ENCODE measurements at places on chromosomes 5 and 9.

GRCh38 chr9:71796100-71796767 is 27.9 kb upstream of the CEMIP2 start:
- peak; percentile 41 for DNase-seq

- DNase-seq = no peak
Measured at GRCh38 chr5:54021431-54022164, 288.8 kb downstream of the ARL15 start.

- no peak for DNase-seq
Measured at GRCh38 chr5:178454303-178454702, 135.9 kb downstream of the COL23A1 start.

DNA sequence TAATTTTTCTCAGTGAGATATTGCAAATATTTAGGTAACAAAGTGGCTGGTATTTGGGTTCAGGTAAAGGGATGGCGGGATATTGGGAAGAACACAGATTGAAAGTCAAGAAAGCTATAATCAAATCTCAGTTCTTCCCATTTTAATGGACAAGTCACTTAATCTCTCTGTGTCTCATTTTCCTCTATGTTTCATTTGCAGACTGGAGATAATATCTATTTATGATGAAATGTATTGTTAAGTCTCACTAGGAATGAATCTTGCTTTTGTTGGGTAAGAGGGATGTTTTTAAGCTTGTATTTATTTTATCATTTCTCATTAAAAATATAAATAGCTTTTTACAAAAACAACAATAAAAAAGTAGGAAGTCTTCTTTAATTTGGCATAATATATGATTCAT is 175.4 kb downstream of the ISL1 start:
- no peak for DNase-seq

GRCh38 chr9:79616013-79616412 is 44.2 kb downstream of the TLE4 start:
- DNase-seq = no peak

- peak; percentile 97 for DNase-seq
Measured at GRCh38 chr5:90558344-90559192, at the start of gene ADGRV1. Gene ADGRV1, plus strand, starts transcription at chr5:90558797. Its CDS starts 99 bp downstream, at chr5:90558896.

DNA sequence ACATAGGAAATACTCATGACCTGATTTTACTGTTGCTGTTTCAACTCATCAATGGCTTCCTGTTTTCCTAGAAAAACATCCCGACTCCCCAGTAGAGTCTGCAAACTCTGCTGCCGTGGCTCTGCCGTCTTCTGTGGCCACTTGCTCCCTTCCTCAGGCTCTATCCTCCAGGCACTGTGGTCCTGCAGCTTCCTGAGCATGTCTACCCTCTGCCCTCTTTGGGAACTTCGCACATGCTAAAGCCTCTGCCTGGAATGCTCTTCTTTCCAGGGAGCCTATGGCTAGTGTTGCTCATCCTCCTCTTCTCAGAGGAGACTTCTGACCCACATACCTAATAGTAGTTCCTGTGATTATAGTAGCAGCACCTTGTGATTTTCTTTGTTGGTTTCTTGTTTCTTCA is 256.9 kb downstream of the MAN2A1 start:
- DNase-seq = no peak

- no peak for DNase-seq
Measured at GRCh38 chr5:45750574-45750973, 54.4 kb upstream of the HCN1 start.

GRCh38 chr5:77449277-77449676 is 42.8 kb downstream of the WDR41 start:
- DNase-seq = no peak

- DNase-seq = no peak
Measured at GRCh38 chr5:35813521-35813920, 43.2 kb upstream of the IL7R start.

GRCh38 chr5:77636641-77637169 is 1.8 kb downstream of the OTP start:
- DNase-seq = no peak

GRCh38 chr5:40791715-40792139 is 6.4 kb downstream of the PRKAA1 start:
- no peak for DNase-seq

GRCh38 chr9:69500896-69501295 is 171.3 kb downstream of the APBA1 start:
- DNase-seq = no peak

DNA sequence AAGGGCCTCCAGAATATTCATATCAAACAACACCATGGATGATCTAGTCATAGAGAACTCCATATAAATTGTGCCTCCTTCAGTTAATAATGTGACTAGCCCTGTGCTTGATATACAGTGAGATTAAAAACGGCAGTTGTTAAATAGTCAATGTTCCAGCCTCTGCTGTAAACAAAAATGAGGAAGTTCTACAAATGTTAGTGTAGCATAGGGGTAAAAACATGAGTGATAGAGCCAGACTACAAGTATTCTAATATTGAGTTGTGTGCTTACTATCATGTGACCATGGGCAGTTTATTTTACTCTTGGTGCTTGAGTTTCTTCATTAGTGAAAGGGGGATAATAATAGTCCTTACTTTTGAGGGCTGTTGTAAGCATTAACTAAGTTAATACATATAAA is 43.3 kb upstream of the SLCO6A1 start:
- DNase-seq = no peak

- DNase-seq = no peak
Measured at GRCh38 chr5:6673963-6674362, 39.3 kb upstream of the TENT4A start.

GRCh38 chr5:72540759-72541438 is 33.7 kb upstream of the ZNF366 start:
- DNase-seq = no peak

- no peak for DNase-seq
Measured at GRCh38 chr9:74865177-74865576, 22.5 kb downstream of the TRPM6 start.

DNA sequence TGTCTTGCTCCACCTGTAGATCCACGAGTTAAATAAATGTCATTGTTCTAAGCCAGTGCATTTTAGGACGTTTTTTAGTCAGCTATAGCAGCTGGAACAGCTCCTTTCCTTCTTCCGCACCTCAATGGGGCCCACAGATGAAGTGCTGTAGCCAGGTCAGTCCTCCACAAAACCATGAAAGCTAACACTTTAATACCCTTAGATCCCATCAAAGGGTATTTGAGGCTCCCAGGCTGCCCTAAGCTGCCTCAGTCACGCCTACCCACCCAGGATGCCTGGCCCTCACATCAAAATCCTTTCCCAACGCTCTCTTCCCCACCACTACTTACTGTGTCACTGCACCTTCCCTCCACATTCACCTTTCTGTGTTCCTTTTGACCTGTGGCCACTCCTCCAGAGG is 44.1 kb upstream of the ACO1 start:
- DNase-seq = no peak

DNA sequence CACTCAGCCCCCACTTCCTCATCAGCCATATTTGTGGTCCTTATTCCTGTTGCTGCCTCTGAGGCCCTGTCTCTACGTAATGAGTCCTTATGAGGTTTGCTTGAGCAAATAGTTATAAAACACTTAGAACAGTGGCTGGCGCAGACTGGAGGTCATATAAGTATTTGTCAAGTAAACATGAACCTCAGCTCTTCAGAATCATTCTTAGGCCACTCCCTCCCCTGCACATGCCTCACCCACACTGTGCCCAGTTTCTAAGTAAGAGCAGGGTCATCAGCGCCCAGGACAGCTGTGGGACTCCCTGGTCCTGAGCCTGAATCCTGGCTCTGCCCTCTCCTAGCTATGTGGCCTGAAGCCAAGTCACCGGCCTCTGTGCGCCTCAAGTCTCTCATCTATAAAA is 4.0 kb downstream of the ST6GALNAC4 start:
- no peak for DNase-seq

GRCh38 chr9:22975951-22976350 is 529.3 kb downstream of the DMRTA1 start:
- no peak for DNase-seq

DNA sequence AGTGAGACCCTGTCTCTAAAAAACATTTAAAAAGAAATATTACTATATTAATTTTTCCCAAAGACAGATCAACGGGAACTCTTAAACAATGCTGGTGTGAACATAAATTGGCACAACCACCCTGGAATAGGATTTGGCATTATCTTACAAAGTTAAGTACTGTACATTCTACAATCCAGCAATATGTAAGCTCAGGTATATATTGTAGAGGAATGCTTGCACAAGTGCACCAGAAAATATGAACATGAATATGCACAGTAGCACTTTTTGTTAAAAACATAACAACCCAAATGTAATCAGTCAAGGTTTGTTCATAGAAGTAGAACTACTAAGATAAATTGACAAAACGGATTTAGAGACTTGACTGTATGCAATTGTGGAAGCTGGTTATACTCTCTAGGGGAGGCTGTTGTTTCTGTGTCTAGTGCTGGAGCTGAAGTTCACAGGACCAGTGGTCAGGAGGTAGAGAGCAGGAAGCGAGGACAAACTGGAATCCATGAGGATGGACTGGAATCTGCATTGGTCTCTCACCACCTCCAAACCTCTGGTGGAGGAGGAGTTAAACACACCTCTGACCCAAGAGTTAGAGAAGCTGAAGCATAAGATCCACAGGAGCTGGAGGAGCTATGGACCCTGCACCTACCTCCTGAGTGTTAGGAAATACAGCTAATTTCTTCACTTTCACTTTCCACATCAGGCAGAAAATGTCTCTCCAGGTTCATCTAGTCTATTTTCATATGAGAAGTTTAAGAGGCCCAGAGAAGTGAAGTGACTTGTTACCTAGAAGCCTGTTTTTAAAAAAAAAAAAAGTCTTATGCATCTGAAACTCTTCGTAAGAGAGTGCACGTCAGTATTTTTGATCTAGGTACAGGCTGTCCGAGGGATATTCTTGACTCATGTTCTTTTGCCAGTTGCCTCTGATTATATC is 20.3 kb upstream of the RIC1 start:
- DNase-seq = peak; percentile 16

DNA sequence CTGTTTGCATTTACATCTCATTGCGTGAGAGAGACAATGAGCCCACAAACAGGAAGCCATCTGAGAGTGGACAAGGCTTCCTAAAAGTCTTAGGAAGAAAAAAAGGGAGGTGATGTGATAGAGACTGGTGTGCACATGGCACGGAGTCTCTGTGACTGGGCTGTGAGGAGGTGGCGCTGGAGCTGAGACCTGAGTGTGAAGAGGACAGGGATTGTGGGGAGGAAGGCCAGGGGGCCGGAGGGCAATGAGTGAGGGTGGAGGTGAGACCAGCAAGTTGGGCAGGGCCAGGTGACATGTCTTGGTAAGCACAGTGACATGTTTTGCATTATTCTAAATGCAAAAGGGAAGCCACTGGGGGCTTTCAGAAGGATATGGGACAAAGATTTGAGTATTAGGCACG is 45.0 kb downstream of the TSPAN17 start:
- DNase-seq = no peak

- DNase-seq = no peak
Measured at GRCh38 chr5:92460505-92460904, 1077.4 kb upstream of the ARRDC3 start.

- DNase-seq = peak; percentile 59
Measured at GRCh38 chr9:133737774-133738639, at the start of gene SARDH. Gene SARDH, minus strand, starts transcription at chr9:133738352. Its CDS starts 4,179 bp downstream, at chr9:133734173.

- DNase-seq = no peak
Measured at GRCh38 chr9:76191493-76191892, 202.7 kb downstream of the RFK start.

GRCh38 chr9:112326194-112326593 is 7.2 kb downstream of the PTBP3 start:
- DNase-seq = no peak

DNA sequence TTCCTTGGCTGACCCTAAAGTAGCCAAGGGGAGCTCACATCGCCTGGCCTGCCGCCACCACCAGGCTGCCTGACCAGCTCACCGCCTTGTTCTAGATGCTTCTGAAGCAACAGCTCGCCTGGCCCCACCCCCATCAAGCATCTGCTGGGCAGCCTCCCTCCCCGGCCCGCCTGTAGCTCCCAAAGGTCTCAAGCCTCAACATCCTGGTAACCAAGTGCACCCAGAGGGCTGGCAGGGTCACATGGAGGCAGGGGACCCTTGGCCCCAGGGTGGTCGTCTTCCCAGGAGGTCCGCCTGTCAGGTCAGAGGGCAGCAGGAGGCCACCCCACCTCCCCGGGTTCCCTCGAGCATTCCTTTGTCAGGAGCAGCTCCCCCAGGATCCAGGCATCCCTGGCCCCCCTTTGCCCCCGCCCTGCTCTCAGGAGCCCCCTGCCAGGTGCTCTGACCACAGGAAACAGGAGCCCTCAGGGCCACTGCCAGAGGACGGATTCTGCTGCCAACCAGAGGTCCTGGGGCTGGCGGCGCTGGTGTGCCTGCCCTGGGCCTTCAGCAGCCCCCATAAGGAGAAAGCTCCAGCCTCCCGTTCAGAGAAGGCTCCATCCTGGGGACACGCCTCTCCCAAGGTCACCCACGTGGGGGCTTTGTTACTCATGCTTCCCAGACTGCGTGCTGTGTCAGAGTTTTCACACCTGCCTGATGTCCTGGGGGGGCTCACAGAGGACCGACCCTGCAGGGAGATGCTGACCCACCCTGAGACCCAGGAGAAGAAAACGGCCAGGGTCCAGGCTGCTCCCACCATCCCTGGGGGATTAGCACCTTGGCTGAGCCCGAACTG is 3.5 kb upstream of the LRRC14B start:
- no peak for DNase-seq

GRCh38 chr5:31098811-31099210 is 94.7 kb upstream of the CDH6 start:
- DNase-seq = no peak

DNA sequence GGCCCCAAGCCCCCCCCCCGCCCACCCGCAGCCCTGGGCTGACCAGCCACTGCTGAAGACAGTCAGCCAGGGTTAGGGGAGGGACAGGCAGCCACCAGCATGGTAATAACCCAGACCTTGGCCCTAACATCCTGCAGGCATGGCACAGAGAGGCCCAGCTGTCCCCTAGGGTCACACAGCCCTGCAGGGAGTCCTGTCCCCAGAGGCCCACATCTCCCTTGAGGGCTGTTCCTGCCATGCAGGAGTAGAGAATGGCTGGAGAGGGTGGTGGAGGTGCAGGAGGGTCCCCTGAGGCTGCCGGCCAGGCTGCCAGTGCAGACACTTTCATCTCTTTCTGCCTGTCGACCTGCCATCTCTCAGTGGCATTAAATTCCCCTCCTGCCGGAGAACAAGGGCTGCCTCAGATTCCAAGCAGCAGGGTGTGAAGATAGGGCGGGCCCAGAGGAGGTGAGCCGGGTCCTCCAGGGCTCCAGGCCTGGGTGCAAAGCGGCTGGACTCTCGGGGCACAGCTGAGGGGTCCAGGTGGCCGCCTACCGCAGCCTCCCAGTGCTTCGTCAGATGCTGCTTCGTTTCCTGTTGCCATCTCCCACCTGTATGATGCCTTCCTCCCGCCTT is 40.0 kb downstream of the CXXC5 start:
- no peak for DNase-seq

- no peak for DNase-seq
Measured at GRCh38 chr9:89453452-89453851, 44.5 kb downstream of the SEMA4D start.
